Stimulated activated CD4-positive, alpha-beta T cell treated with anti-CD3 and anti-CD28 coated beads, TNF-alpha, amount 100 ng/mL, for 48 hours (primary cell): ENCODE measurements at places on chromosomes 4 and X.

- DNase-seq, result no peak
These were observed 61.5 kb upstream of the ADRA2C start for GRCh38 chr4:3704669-3705068.

- DNase-seq, result no peak
These were observed 207.8 kb upstream of the CNKSR2 start for GRCh38 chrX:21166272-21166982.

DNA sequence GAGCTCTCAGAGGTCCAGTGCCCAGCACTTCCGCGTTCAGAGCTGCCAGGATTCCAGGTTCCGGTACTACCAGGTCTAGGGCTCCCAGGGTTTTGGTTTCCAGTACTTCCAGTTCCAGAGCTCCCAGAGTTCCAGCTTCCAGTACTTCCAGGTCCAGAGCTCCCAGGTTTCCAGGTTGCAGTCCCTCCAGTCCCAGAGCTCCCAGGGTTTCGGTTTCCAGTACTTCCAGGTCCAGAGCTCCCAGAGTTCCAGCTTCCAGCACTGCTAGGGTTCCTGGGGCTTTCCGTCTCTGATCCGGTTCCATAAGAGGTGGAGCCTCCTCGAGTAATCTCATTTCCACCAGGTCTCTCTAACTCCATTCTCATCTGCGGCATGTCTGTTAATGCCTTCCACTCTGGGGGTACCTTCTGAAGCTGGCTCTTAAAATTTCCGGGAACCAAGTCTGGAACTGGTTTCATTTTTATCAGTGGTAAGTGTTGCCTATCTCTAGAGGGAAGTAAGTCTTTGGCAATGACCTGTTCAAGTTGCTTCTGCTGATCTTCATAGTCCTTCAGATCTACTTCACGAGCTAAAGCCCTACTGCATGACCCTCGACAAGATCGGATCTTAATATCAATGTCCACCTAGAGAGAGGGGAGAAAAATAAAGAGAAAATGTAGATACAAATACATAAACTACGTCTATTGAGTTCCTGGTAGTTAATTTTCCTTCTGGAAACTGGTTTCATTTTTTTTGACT, 4.1 kb downstream of the FGA start:
- no peak for DNase-seq

- DNase-seq, result no peak
These were observed 137.2 kb downstream of the UNC5C start for GRCh38 chr4:95411371-95412088.

DNA sequence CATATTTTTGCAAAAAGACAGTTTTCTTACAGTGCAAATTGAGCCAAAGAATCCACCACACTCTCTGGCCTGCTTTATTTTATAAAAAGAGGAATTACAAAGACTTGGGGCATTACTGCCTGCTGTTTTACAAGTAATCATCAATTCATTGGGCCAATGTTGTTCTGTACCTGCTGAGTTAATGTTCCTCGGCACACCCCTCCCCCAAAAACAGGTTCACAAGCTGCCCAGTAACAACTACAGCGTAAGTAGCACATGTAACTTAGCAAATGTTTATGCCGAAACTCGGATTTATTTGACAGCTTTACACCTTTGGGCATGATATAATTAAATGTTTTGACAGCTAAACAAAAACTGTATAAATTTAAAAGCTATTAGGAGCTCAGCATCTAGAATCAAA, 214.6 kb upstream of the MAB21L2 start:
- no peak for DNase-seq
